ENCODE measurements at places on chromosomes 3 and 15. TPM values are rescaled to one million over a fixed set of nuclear protein-coding genes. Genes with fewer than 3 reads are reported as not detected.

The ROPN1 gene
- polyA plus RNA-seq: not detected

The PARP15 gene
- polyA plus RNA-seq: 5.4 TPM

The BFSP2 gene
- polyA plus RNA-seq: not detected

DNA sequence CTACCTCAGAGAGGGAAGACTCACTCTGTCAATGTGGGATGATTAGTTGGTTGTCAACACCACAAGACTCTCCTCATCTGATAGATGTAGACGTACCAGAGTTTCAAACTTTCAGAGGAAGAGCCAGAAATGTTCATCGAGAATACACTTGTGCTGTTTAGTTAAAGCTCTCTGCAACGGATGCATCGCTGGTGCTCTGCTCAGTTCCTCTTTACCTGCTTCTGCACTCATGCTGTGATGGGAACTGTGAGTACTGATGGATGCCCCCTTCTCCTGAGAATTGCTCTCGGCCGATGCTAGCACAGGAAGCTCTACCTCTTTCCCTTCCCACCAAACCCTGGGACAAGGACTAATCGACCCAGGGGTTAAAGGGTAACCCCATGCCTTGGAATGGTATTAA is 51.8 kb upstream of the CCDC54 start:
- no peak for DNase-seq
- no peaks in the 10 kb centered on the region for H3K27me3 ChIP-seq
- no peaks in the 10 kb centered on the region for H3K4me1 ChIP-seq
- H3K27ac ChIP-seq: no peak overlapping the region

GRCh38 chr3:142657033-142657432 is 60.8 kb downstream of the PLS1 start:
- H3K4me3 ChIP-seq: no peak overlapping the region
- H3K27me3 ChIP-seq: no peaks in the 10 kb centered on the region
- DNase-seq: no peak
- no peak overlapping the region for H3K27ac ChIP-seq

Data from naive thymus-derived CD8-positive, alpha-beta T cell (primary cell).